ENCODE measurements at places on chromosomes 4 and X. TPM values are rescaled to one million over a fixed set of nuclear protein-coding genes. Genes with fewer than 3 reads are reported as not detected.

GRCh38 chrX:79564362-79564761 is 197.2 kb upstream of the ITM2A start:
- DNase-seq, result no peak

DNA sequence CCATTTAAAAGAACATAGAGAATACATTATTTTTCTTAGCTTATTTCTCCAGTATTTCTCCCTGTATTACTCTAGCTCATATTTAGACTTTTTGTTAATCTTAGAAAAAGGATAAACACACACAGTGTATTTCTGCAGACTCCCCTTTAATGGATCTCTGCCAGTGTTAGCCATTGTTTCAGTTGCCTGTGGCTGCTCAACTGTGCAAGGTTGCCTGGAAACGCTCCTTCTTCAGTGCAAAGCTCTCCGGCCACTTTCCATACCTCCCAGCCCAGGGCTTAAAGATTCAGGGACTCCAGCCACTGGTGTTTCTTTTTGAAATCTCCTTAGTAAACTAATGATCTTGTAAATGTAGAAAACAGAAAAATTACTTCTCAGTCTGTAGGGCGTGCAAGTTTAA is 104.9 kb downstream of the SLIT2 start:
- DNase-seq, result peak; percentile 39

- DNase-seq, result no peak
These were observed 118.0 kb downstream of the SOWAHB start for GRCh38 chr4:76779740-76780459.

DNA sequence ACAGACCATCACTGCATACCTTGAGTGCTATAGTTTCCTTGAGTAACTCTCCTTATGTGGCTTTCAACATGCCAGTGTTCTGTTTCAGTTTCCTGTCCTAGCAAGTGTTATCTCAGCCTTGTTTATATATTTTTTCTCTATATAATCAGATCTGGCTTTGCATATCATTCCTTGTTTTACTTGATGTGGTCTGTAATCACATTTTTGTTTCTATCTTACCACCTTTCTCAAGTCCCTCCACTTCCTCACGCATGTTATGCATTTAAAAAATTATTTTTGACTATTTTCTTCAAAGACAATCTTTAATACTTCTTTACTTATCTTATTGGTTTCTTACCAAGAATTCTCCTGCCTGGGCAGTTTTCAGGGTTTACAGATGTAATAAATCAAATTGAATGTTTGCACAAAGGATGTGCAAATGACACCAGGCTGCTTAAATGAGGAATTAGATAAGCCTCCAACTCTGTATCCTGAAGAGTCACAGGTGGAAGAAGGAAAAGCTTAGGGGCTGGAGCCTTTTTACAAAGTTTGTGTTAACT is 351.2 kb downstream of the BMPR1B start:
- no peak for DNase-seq

- no peak for DNase-seq
These were observed 102.8 kb downstream of the STOX2 start for GRCh38 chr4:184007891-184008290.

DNA sequence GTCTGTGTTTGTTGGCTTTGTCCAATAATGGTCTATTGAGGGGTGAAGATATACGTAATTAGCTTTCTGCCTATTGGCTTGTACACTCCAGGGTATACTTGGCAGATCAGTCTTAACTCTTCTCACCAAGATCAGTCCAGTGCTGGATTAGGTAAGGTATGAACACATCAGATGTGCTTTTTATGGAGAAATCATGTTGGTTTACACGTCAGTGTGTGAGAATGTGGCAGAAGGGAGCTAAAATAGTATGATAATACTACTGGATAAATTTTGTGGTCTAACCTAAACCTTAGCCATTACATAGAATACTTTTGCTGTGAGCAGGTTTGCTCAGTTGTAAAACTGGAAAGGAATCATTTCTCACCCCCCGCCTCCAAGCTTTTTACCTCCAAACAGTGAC is 4.2 kb downstream of the PDHA1 start:
- DNase-seq, result no peak

DNA sequence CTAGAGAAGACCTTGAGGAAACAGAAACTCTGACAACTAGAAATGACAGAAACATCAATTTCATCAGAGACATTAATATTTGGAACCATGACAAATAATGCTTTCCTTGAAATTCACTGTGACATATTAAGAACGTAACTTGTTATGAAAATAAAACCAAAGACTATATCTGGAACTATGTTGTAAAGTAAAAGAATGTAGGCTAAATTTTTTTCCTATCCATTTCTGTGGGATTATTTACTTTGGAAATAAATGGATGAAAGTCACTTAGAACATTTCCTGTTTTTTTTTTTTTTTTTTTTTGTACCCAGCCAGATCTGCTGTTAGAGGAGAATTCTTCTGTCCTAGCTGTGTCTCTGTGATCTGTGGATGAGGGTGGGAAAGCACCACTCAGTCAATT is 255.9 kb downstream of the SPRY1 start:
- no peak for DNase-seq

- DNase-seq, result peak; percentile 12
These were observed at the start of gene IL3RA for GRCh38 chrX:1336331-1336943. TSS of gene IL3RA (plus strand) at chrX:1336785. CDS start at chrX:1341766, 4,981 bp downstream.

GRCh38 chr4:74263551-74263950 is 44.7 kb upstream of the EPGN start:
- no peak for DNase-seq

DNA sequence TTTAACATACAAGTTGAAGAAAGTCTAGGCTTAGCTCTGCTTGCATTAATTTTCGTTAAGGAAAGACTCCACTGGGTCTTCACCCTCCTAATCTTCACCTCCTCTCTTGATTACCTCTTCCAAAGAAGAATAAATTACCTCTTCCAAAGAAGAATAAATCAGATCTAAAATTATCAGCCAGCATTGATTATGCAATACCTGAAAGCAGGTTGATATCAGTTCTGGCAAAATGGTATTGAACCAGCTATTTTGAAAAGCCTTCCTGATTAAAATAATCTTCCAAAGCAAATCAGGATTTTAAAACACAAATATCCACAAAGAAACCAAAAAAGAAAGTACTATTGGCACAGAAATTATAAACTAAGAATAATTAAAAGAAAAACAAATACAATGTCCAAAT is 36.9 kb downstream of the CDKL2 start:
- DNase-seq, result no peak

- DNase-seq, result no peak
These were observed 175.1 kb downstream of the AR start for GRCh38 chrX:67718926-67719325.

GRCh38 chr4:127400731-127401346 is 231.9 kb upstream of the INTU start:
- peak; percentile 64 for DNase-seq

The ACE2 gene
- polyA plus RNA-seq, result 55.0 TPM

The FMR1NB gene
- polyA plus RNA-seq, result not detected

The DCLK2 gene
- polyA plus RNA-seq, result 12.0 TPM

The CPE gene
- 124 TPM for polyA plus RNA-seq

The ALPK1 gene
- polyA plus RNA-seq, result 20.6 TPM

The EXOC1L gene
- not detected for polyA plus RNA-seq

The DACH2 gene
- polyA plus RNA-seq, result 30.7 TPM

The IQCM gene
- polyA plus RNA-seq, result not detected

The FAT4 gene
- 35.3 TPM for polyA plus RNA-seq

The TAB3 gene
- polyA plus RNA-seq, result 36.9 TPM
